ENCODE measurements at places on chromosomes 7 and 10.

DNA sequence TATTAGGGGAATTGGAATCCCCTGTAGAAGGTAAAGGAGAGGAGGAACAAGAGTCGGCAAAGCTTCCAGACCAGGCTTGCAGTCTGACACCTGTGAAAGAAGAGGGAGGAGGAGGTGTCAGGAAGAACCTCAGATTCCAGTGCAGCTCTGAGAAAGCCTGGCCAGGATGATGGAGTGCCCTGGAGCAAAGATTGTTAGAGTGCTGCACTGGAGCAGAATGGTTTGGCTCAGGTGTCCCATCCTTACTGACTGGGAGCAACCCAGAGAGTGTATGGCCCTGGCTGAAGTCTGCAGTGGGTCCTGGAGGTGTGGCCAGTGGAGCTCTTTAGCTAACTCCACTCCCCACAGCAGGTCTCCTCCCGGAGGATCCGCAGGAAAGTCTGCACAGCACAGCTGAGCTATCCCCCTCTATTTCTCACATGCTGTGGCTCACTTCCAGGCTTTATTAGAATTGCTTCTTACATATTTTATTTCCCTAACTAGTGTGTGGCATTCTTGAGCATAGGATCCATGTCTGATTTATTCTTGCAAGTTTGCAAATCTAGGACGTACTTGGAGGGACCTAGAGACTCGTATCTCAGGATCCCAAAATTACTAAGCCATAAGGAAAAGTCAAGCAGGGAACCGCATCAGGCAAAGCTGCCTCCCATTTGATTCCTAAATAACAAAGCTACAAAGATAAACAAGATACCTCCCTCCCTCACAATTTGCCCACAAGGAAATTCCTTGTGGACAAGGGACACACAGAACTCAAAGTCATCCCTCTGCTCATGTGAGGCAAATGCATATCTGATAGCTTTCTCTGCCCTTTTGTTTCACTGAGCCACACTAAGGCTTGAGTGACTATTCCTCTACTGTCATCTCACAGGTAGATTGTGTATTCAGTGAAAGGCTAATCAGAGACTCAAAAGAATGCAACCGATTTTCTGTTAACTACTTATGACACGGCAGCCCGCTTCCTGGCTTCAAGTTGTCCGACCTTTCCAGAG, 58.8 kb downstream of the VIM start:
- no peak for DNase-seq

GRCh38 chr10:66457629-66458028, 468.2 kb upstream of the LRRTM3 start:
- DNase-seq, result no peak

GRCh38 chr7:70743531-70744325, 388.2 kb upstream of the GALNT17 start:
- no peak for DNase-seq

DNA sequence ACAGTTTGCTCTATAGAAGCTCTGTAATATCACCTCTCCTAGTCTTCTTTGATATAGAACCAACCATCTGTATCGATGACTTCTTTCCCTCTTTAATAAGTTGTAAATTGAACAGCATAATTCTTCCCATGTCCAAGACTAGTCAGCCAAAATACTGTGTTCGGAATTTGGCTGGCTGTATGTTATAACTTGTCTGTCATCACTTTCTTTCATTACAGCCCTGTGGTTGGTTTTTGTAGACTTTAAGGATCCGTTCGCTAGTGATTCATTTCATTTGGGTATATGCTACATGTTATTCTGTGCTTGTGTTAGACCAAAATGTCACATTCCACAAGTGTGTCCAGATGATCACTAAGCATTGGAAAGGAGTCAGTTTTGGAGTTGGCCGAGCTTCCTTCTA, 155.4 kb upstream of the ITGB1 start:
- no peak for DNase-seq

DNA sequence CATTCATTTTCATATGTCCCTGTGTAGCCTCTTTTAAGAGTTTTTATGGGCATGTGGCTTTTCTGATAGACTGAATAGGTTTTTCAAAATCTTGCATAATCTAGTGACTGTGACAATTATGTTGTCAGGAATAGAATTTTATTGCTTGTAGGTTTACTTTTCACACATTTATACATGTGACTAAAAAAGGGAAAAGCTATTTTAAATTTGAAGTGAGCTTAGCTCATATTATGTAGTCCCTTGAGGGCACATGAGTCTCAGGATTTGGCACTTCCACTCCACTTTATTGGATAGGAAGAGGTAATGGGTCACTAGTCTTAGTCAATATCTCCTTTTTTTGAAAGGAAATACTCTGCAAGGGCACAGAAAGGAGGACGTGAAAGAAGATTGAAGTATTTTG, 247.3 kb downstream of the SUGCT start:
- DNase-seq, result no peak

Data from NCI-H524 treated with DMSO at 0.1 percent for 48 hours (cell line).